Fibroblast of the aortic adventitia (primary cell): ENCODE measurements at places on chromosomes 5 and 9. TPM values are rescaled to one million over a fixed set of nuclear protein-coding genes. Genes with fewer than 3 reads are reported as not detected.

The ZNF367 gene
- total RNA-seq = 0.33 and 31.3 TPM in 2 replicates

The CDX1 gene
- total RNA-seq = 0.18 and 0.65 TPM in 2 replicates

DNA sequence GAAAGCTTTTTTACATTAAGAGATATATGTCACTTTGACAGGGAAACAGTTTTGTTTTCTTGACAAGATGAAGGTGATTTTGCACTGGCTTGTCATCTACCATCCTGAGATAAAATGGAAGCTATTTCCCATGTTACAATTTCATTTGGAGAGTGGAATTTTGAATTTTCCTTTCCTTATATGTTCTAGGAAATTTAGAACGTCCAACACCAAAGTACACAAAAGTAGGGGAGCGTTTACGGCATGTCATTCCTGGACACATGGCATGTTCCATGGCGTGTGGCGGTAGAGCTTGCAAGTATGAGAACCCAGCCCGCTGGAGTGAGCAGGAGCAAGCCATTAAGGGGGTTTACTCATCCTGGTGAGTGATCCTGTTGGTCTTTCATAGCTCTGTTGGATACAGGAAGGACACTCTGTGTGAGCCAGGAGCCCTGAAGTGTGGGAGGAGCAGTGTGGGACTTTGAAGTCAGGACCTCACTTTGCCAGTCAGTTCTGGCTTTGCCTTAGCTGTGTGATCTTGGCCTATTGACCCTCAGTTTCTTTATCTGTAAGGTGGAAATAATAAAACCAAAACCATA lies 887 bp downstream of the PTPDC1 start:
- no peak for DNase-seq

DNA sequence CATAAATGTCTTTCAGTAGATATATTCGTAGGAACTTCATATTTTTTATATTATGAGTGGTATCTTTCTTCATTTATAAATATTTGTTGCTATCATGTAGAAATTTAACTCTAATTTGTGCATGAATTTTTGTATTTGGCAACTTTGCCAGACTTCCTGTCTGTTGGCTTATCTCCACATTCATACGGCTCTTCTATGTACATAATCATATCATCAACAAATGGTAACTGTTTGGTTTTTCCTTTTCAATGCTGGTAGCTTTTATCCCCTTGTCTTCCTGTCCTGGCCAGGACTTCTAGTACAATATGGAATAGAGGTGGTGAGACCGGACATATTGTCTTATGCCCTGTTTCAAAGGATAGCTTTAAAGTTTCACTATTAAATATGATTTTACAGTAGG lies 132.3 kb upstream of the COL5A1 start:
- DNase-seq = no peak

- peak; percentile 51 for DNase-seq
These were observed 37.8 kb downstream of the EBF1 start for GRCh38 chr5:159061834-159062474.

- no peak for DNase-seq
These were observed 21.9 kb downstream of the ASTN2 start for GRCh38 chr9:117392992-117393391.

DNA sequence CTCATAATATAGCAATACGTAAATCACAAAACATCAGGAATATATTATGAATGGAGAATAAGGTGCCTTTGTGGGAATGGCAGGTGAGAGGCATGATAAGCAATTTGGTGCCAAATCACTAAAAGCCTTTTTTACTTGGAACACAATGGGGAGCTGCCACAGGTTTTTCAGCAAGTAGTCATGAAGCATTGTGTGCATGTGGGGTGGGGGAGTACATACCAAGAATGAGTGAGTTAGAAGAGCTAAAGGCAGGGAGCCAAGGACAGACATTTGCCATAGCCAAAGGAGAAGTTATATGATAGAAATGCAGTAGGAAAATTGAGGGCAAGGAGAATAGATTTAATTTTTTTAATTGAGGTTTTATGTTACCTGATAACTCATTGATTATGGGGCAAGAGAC lies 445.0 kb upstream of the SMC2 start:
- DNase-seq = no peak

GRCh38 chr9:124272118-124272517 lies 14.4 kb downstream of the NEK6 start:
- no peak for DNase-seq

DNA sequence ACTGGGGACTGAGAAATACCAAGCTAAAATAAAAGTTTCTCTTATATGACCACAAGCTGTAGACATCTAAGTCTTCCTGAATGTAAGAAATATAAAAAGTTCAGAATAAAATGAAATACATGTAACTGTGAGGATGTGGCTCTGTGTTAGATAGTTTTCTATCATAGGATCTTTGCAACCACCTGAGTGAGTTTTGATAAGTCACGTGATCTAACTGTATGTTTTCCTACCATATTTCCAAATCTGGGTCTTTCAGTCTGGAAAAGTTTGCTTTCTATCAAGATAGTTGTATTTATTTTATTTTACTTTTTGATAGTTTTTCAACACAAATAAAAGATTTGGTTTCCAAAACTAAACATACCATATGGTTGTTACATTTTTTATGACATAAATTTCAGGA lies 1905.8 kb upstream of the ACO1 start:
- no peak for DNase-seq

GRCh38 chr9:130870491-130871381 lies 25.9 kb downstream of the QRFP start:
- no peak for DNase-seq

GRCh38 chr5:19660679-19661078 lies 327.3 kb downstream of the CDH18 start:
- no peak for DNase-seq

GRCh38 chr9:105206821-105207699 lies 37.4 kb upstream of the SLC44A1 start:
- DNase-seq = peak; percentile 73
